ENCODE measurements at places on chromosomes 2 and 18. TPM values are rescaled to one million over a fixed set of nuclear protein-coding genes. Genes with fewer than 3 reads are reported as not detected.

UPP2 gene
- not detected for polyA plus RNA-seq

HK2 gene
- polyA plus RNA-seq: 61.0 TPM

DNAH7 gene
- polyA plus RNA-seq: 0.04 TPM

SLC11A1 gene
- polyA plus RNA-seq: 2.2 TPM

HOXD11 gene
- polyA plus RNA-seq: not detected

SOCS6 gene
- polyA plus RNA-seq: 7.4 TPM

SCYGR4 gene
- not detected for polyA plus RNA-seq

IL36RN gene
- polyA plus RNA-seq: not detected

RRM2 gene
- polyA plus RNA-seq: 9.3 TPM

- no peak for DNase-seq
Observed at GRCh38 chr18:46950064-46950656, 32.8 kb downstream of the KATNAL2 start.

GRCh38 chr2:14385043-14385442, 247.5 kb upstream of the LRATD1 start:
- DNase-seq: no peak

DNA sequence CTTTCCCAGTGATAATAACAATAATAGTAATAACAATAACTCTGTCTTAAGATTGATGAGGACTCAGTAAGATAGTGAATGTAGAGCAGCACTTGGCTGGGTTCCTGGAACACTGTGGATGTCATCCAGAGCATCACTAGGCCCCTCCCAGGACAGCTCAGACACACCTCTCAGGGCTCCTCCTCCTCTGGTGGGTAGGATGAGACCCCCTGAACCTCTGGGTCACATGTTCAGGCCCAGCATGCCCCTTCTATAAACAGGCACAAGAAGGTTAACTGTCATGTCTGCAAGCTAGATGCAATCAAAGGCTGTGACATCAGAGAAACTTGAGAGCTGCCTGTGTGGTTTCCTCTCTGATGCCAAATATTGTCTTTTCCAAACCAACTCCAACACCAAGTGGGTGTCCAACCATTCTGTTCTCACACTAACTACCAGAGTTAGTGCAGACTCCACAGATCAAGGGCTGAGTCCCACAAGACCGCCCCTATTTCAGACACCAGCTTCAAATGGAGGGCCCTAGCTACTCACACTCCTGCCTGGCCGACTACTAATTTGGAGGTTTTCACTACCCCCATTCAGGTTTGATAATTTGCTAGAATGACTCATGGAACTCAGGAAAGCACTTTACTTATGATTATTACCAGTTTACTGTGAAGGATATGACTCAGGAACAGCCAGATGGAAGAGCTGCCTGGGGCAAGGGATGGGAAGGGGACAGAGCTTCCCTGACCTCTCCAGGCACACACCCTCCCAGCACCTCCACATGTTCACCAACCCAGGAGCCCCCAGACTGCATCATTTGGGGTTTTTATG, 46.4 kb upstream of the BZW1 start:
- peak; percentile 34 for DNase-seq

DNA sequence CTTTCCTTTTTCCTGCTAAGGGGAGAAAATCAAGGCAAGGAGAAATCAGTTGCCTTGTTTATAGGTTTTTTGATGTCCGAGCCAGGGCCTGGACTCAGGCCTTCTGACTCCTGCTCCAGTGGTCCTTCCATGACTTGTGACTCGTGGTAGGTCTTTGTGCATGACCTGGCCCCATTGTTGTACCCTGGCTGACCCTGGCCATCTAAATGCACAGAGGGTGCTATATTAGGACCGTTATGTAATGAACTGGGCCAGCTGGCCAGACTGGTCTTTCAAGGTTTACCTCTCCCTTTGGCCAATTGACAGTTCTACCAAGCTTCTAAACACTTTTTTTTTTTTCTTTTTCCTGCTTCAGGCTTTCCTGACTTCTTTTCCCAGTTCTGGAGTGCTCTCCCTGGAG, 81.1 kb downstream of the SETBP1 start:
- DNase-seq: peak; percentile 81

- DNase-seq: no peak
Observed at GRCh38 chr2:74441170-74441689, 507 bp downstream of the RTKN start.

DNA sequence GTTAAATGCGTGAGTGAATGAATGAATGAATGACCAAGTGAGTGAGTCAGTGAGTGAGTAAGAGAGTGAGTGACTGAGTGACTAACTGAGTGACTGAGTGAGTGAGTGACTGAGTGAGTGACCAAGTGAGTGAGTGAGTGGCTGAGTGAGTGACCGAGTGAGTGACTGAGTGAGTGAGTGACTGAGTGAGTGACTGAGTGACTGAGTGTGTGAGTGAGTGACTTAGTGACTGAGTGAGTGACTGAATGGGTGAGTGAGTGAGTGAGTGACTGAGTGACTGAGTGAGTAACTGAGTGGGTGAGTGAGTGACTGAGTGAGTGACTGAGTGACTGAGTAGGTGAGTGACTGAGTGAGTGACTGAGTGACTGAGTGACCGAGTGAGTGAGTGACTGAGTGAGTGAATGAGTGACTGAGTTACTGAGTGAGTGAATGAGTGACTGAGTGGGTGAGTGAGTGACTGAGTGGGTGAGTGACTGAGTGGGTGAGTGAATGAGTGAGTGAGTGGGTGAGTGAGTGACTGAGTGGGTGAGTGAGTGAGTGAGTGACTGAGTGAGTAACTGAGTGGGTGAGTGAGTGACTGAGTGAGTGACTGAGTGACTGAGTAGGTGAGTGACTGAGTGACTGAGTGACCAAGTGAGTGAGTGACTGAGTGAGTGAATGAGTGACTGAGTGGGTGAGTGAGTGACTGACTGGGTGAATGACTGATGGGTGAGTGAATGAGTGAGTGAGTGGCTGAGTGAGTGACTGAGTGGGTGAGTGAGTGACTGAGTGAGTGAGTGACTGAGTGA, 11.3 kb downstream of the MAL start:
- DNase-seq: no peak

- no peak for DNase-seq
Observed at GRCh38 chr2:240134956-240135520, 1.1 kb downstream of the COPS9 start.

DNA sequence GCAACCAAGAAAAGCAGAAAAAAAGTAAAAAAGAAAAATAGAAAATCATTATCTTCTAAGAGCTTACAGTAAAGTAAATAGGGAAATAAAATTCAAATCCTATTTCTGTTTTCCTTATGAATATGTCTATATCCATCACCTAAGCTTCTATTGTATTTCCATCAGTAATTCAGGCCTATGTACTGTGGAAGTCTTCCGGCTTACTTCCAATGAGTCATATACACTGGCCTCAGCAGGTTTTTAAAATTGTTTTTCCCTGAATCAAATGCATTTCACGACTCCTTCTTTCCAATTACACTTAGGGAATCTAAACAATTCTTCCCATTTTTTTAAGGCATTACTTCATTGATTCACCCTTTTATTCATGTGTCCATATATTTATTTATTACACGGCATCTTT, 164.7 kb downstream of the CCDC102B start:
- DNase-seq: no peak

DNA sequence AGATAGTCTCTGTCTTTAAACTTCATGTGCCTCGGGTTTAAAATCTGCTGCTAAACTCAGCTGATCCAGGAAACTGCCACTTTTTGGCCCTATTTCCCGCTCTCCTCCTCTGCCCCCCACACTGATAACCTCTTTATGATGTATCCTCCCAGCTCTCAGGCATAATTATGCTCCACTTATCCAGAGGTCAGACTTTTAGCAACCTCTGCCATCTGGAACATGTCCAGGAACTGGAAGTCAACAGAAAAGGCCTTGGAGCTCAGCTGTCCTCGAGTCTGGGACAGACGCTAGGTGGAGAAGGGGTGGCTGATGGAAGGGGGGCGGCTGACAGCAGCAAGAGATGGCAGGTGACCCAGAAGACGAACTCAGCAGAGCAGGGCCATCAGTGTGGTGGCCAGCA, 41.2 kb downstream of the ASAP2 start:
- DNase-seq: no peak

GRCh38 chr2:54457323-54458023, 1.3 kb downstream of the SPTBN1 start:
- DNase-seq: peak; percentile 68

- DNase-seq: no peak
Observed at GRCh38 chr2:31505111-31505510, 75.6 kb downstream of the SRD5A2 start.

DNA sequence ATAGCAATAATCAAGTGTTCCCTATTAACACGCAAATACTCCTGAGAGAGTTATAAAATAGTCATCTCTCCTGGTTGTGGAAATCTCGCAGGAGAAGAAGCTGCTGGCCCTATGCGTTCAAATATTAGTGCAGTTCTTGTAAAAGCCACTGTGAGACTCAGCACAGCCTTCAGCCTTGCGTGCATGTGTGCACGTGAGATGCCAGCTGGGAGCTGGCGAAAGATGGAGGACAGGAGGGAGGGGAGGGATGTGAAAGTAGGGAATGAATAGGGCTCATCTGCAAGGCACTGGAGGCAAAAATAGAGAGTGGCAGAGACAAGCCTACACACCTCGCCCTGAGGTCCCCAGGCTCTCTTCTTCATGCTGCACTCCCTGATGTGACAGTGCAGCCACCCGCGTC, 126.5 kb downstream of the INO80D start:
- DNase-seq: no peak

- peak; percentile 64 for DNase-seq
Observed at GRCh38 chr2:160324161-160324800, 124.2 kb upstream of the ITGB6 start.

- peak; percentile 35 for DNase-seq
Observed at GRCh38 chr18:49013961-49014604, 63.3 kb upstream of the SMAD7 start.

GRCh38 chr18:61371111-61371510, 37.9 kb downstream of the CDH20 start:
- DNase-seq: no peak

DNA sequence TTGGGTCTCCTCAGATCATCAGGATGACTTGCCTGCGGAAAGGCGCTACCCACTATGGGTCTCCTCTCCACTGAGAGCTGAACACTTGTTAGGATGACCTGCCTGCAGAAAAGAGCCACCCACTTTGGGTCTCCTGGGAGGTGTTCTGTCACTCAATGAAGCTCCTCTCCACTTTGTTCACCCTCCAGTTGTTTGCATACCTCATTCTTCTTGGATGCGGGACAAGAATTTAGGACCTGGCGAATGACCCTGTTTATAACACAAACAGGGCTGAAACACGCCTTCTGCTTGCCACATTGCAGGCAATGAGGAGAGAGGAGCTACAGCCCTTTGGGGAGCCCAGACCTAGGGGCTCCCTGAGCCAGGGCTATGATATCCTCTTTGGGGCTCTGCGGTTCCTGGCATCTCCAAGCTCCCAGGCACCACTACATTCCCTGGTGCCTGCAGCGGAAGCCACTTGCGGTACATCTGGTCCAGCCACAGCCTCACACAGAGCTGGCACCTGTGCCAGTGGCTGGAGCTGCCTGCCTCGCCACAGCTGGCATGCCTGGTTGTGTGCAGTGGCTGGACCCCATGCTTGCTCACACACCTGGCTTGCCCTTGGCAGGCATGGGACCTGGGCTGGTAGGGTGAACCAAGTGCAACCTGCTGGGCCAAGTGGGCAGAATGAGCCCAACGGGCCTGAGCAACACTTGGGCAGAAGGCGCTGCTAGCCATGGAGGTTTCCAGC, 20.6 kb downstream of the ANKRD29 start:
- no peak for DNase-seq

DNA sequence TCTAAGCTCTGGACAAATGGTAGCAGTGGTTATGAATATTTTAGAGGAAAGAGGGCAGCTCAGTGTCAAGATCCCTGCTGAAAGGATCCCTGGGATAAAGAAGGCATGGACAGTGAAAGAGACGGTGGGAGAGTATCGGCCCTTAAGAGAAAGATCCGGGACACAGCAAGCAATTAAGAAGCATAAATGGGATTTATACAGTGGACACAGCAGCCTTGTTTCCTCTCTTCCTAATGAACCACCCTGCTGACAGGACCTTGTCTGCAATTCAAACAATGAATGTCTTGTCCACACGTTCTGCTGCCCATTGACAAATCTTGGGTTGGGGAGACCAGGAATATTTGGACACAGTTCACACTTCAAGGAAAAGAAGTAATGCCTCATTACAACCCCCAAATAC, 16.5 kb downstream of the CPLX4 start:
- DNase-seq: no peak

GRCh38 chr2:114405247-114406116, 37.0 kb upstream of the DPP10 start:
- no peak for DNase-seq

- DNase-seq: no peak
Observed at GRCh38 chr2:7601990-7602389, 684.8 kb downstream of the RNF144A start.

DNA sequence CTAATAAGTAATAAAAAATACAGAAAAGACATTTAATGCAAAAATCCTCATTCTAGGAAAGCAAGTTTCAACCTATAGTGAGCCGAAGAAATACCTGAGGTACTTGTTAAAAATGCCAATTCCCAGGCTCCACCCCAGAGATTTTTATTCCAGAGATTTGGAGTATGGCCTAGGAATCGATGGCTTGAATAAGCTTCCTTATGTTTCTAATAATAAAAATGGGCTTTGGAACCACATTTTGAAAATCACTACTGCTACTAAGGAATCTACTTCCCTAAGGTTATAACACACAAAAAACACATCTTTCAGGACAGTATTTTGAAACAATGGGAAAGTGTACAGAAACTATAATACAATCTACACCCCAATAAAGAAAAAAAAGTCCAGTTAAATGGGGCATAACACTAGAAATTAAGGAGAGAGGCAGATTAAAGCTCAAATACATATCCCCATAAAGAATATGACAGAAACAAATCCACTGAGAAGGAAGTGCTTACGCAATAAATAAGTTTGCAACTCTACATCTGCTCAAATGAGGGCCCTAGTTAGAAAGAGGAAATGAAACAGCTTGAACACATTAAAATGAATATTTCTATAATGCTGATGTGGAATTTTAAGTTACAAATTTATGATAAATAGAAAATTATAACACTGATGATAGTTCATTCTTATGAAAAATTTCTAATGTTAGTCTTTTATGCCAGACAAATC, 103.7 kb downstream of the EPB41L3 start:
- no peak for DNase-seq

DNA sequence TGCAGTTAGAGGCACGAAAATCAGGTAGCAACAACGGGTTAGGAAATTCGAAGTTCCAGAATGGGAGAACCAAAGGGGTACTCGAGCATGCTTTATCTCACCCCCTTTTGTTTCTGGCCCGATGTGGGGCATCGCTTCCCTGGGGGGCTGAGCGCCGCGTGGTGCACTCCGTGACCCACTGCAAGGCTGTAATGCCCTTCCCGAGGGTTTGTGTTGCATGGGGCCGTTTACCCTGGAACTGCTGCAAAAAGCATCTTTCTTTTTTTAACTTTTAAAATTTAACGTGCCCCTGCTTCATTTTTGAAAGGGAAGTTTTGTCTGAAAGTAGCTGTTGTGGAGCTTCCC, 4.8 kb downstream of the GDF7 start:
- no peak for DNase-seq

- no peak for DNase-seq
Observed at GRCh38 chr2:134352844-134353243, 99.0 kb downstream of the MGAT5 start.
